ENCODE measurements at places on chromosomes 5 and 9.

- no peak for DNase-seq
Observed at GRCh38 chr5:116178925-116179324, 94.1 kb downstream of the COMMD10 start.

GRCh38 chr5:168216989-168217388 lies 74.5 kb upstream of the WWC1 start:
- no peak for DNase-seq

- DNase-seq = no peak
Observed at GRCh38 chr9:38339087-38339486, 53.4 kb upstream of the ALDH1B1 start.

DNA sequence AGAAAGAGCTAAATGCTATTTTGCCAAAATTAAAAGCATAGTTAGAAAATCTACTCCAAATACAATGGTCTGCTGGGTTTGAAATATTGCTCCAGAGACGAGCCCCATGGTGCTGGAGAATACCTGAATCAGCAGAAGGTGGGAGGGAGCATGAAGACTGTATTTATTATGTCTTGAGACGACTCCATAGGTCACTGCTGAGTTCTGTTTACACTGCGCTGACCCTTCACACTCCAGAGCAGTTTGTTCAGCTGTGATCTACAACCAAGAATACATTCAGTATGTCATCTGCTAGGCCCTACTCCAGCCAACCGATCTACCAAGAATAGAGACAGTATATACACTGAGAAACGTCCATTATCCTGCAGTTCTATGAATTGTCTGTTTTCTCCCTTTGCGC lies 150.5 kb downstream of the TLE1 start:
- no peak for DNase-seq

DNA sequence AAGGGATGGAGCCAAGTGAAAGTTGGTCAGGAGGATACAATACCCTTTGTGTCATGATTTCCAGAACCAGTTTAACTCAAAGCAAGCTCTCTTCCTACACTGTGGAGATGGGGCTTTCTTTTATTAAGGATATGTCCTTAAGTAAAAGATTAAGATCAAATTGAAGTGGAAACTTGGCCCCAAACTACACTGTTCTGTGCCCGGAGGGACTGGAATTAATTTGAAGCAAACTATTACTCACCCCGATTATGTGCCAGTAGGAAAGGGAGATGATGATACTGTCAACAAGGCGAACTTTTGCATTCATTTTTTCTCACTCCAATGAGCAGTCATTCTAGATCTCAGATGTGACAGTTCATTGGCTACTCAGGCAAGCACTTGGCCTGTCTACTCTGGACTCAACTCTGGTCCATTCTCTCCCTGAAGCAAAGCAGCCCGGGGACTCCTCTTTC lies 186.7 kb downstream of the NTRK2 start:
- DNase-seq = no peak

DNA sequence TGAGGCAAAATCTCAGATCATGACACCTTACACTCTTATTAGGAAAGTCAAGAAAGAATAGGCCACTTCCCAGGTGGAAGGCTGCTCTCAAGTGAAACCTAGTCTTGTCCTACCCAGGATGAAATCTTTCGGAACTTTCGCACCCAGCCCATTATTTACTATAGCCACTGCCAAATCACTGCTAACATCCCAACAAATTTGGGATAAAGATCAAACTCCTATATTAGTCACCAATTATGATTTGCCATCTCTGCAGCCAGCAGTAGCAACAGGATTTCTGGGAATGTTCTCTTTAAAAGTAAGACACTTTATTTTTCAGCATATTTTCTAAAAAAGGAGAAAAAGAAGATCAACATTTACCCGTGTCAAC lies 224.6 kb downstream of the GAS1 start:
- DNase-seq = no peak

GRCh38 chr9:115799734-115800133 lies 353.9 kb upstream of the PAPPA start:
- no peak for DNase-seq

- no peak for DNase-seq
Observed at GRCh38 chr5:163079618-163080017, 357.8 kb upstream of the CCNG1 start.

GRCh38 chr9:134066913-134067851 lies 644 bp downstream of the BRD3 start:
- no peak for DNase-seq

DNA sequence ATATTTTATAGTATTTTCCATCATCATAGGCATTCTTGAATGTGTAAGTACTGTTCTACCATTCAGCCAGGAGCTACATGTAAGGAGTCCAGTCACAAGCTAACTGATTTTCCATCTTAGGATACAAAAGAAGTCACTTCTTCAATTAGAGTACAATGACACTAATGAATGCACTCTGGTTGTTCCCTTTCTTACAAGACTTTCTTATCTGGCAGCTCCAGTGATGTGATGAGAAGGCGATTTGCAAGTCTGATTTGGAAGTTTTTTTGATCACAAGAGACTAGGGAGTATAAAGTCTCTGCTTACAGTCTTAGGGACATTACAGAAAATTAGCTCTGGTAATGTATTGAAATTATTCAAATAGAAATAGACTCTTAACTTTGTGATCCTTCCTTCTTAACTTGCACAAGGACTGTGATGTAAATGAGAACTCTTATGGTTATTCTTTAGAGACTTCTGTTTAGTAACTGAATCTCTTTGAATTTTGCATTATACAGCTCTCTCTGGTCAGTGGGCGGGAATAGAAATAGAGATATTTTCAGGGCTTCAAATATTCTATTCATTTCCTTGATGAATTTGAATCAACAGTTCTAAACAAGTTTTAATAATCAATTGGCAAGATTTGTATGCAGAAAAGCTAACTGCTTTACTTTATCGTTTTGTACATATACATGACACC lies 130.4 kb upstream of the CDH6 start:
- DNase-seq = no peak

- DNase-seq = no peak
Observed at GRCh38 chr5:90518661-90519060, 10.7 kb downstream of the LYSMD3 start.

DNA sequence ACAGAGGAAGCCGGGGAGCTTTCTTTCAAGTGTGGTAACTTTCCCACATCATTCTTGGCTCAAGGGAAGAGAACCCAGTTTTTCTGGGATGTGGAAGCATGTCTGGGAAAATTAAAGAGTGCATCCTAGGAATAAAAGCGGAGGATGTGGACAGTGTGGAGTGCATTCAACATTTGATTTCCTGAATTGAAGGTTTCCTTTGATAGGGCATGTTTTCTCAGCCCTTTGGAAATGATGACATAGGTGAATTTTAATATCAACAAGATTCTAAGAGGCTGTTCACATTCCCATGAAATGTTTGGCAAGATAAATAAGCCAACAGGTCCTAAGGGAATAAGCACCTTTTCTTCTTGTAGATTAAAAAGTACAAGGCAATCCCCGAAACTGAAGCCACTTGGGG lies 63.6 kb downstream of the ENTREP1 start:
- no peak for DNase-seq

DNA sequence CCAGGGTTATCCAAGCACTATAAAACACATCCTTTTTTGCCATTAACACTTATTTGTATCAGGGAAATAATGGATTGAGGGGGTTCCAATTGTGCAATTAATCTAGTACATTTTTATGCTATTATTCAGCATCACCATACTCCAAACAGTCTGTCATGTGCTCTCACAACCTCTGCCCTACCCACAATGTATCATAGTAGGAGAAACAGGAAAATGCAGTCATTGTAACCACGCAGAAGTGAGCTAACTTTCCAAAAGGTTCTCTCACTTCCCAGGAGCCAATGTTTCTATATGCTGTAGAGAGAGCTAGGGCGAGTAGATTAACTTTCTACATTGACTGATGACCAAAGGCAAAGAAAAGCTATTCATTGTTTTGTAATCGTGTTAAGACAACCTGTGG lies 29.8 kb downstream of the DAB2 start:
- DNase-seq = no peak

DNA sequence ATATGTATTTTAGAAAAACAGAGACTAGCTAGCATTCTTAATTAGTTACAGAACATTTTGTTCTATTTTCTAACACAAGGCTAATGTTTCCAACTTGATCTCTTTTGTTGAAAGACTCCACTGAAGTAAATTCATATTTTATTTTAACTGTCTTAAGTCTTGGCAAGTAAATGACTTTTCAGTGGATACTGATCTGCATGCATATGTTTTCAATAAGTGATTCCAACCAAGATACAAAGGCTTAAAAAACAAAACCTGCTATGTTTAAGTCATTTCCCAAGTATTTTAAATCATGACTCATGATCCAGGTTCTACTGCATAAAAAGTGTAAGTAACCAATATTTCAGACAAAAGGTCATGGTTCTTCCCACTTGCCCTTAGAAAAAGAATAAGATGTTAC lies 5.7 kb downstream of the CDO1 start:
- no peak for DNase-seq

DNA sequence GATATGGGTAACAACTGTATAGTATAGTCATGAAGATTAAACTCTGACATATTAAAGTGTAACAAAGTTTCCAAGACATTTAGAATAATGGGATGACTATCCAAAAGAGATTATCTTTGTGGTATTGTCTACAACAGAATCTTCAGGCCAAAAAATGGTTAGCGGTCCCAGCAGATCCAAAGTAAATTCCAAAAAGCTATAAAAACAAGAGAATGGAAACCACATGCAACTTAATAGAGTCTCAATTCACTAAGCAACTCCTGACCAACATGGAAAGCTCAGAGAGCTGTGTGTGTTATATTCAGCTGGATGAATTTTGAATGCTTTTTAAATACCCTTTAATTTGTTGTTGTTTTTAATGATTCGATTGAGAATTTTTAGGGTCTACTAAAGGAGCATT lies 688.2 kb downstream of the CETN3 start:
- DNase-seq = no peak

GRCh38 chr9:36575411-36575882 lies 2.8 kb downstream of the MELK start:
- DNase-seq = no peak

DNA sequence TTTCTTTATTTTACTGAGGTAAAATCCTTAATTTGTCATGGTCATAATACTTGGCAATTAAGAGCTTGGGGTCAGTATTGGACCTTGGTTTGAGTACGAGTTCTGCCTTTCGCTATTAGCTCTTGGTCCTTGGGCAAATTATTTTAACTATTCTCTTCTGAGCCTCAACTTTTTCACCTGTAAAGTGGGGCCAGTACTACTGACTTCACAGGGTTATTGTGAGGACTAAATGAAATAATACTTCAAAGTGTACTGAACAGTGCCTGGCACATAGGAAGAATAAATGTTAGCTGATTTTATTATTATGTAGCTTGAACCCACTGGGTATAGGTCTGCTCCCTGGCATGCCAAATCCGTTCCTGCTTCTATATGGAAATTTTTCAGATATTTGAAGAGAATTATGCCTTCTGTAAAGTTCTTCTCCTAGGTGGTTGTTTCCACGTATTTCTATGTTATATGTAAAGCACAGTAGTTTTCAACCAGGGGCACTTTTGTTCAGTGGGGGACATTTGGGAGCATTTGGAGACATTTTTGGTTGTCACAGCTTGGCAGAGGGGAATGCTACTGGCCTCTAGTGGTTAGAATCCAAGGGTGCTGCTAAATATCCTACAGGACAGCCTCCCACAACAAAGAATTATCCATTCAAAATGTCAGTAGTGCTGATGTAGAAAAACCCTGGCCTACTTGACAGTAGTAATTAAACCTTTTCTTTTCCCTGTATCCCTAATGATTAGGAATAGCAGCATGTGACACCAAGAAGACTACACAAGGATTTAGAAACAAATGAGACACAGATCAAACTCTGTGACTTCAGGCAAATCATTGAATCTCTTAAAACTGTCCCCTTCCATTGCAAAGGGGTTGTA lies 4.5 kb downstream of the RCL1 start:
- no peak for DNase-seq

DNA sequence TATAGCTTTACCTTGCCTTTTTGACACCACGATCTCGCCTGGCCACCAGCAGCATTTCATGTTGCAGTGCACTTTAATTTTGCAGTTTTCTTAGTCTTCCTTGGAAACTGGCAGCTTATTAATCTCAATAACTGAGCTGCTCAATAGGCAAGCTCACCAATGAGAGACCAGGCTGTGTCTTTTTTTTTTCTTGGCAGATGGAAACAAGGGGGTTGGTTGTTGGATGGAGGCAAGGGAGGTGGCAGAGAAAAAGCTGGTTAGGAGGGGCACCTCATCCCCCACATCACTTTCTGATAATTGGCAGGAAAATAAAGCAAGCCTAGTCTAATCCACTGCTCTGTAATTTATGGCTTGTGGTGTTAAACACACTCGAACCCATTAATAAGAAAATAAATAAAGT lies 324.5 kb upstream of the WWC1 start:
- no peak for DNase-seq

DNA sequence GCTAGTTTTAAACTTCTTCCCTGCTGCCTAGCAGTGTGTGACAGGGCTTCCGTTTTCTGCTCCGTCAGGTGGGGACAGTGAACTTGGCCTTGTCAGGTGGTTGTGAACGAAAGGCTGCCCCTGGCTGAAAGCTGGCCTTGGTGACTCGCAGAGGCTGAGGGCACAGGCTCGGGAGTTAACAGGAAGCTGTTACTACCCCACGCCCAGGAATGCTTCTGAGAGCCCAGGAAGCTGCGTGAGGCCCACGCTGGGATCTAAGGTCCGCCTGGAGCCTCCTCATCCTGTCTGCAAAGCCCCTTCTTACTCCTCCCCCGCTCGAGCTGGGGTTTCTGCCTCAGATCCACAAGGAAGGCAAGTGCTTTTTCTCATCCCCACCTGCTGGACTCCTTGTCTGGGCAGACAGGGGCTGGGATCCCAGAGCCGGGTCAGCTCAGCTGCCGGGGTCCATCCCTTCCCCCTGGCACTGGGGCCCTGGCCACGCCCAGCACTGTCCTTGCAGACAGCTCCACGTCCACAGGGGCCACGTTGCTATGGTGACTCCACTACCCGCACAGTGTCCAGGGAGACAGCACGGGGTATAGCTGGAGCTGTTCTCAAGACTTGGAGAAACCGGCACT lies 124.7 kb upstream of the TBC1D2 start:
- DNase-seq = no peak

GRCh38 chr9:97808415-97808814 lies 44.6 kb upstream of the FOXE1 start:
- DNase-seq = no peak

GRCh38 chr5:56465769-56466135 lies 232.6 kb upstream of the ANKRD55 start:
- no peak for DNase-seq

Measured in stimulated activated CD8-positive, alpha-beta memory T cell treated with anti-CD3 and anti-CD28 coated beads, Interleukin-4, amount 100 ng/mL, for 1 hour (primary cell).